Amniotic epithelial cell (primary cell): ENCODE measurements at places on chromosomes 11 and 22.
A peak's percentile ranks its signal among the peaks of the same experiment; 100 is the strongest.

GRCh38 chr11:118705111-118705741 lies 25.8 kb upstream of the TREH start:
- no peak for DNase-seq

DNA sequence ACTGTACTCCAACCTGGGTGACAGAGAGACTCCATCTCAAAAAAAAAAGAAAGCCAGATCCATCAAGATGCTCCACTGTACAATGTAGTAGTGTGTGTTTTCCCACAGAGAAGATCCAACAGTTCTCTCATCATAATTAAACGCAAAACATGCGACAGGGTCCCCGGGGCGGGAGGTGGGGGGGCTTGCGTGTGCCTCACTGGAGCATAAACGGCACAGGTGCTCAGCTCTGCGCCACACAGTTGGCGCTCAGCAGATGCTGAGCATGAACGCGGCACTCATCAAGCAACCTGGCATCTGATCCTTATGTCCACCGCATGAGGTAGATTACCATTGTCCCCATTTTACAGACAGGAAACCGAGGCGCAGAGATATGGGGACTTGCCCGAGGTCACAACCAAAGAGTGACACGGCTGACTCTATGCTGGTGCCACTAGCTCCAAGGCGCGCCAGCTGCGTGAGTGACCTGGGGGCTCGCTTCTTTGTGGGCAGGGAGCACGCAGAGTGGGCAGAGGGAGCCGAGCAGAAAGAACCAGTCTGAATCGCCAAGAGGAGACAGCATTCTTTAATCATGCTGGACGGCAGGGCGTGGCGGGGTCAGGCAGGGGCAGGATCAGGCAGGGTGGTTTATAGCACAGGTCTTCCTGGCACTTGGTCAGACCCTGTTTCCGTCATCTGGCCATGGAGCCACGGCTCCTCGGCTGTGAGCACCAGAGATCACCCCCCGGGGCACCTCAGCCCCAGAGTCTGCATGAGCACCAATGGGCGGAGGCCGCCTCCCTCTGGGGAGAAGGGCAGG lies 8.2 kb downstream of the C1QTNF6 start:
- no peak for DNase-seq

- DNase-seq: no peak
Measured at GRCh38 chr22:37420686-37421467, 6.4 kb downstream of the ELFN2 start.

DNA sequence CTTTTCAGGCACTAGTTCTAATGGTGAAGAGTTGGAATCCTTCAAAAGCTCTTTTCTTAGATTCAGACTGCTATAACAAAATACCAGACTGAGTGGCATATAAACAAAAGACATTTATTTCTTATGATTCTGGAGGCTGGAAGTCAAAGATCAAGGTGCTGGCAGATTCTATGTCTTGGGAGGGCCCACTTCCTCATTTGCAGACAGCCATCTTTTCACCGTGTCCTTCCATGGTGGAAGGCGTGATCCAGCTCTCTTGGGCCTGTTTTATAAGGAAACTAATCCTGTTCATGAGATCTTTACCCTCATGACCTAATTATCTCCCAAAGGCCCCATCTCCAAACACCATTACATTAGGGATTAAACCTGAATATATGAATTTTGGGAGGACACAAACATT lies 124.0 kb downstream of the NAV2 start:
- DNase-seq: no peak

DNA sequence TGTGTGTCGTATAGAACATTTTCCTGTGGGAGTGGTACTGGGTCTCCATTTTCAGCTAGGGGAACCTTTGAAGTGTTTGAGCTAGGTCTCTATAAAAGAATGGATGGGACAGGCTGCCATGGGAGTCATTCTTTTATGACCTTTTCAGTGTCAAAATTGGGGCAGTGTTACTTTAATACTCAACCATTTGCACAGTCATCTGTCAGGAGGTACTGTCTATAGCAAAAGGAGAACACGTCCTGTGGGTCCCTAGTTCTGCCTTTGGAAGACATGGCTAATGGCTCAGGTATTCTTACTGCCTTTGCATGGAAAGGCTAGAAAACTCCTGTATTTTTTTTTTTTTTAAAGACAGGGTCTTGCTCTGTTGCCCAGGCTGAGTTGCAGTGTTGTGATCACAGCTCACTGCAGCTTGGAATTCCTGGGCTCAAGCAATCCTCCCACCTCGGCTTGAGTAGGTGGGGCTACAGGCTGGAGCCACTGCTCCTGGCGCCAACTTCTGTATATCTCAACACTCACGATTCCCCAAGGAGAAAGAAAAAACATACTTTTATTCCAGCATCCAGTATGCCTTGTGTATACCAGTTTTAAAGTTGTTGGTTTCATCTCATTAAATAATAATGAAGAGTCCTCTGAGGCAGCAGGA lies 2.1 kb upstream of the ATF4 start:
- peak; percentile 41 for DNase-seq

DNA sequence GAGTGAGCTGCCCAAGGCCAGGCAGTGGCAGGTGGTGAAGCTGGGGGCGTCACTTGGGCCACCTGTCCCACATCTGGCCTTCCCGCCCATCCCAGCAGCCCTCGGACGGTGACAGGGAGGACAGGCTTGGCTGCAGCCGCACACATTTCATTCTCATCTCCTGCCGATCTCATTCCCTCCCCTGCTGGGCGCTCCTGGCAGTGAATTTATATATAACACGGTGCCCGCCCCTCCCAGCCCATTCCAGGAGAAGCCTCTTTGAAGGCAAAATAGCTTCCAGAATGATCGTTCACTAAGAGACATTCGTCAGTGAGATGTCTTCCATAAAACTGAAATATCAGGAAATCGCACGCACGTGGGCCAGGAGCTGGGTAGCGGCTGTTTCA lies 861.3 kb downstream of the TBC1D22A start:
- no peak for DNase-seq

- no peak for DNase-seq
Measured at GRCh38 chr22:46126853-46127385, 23.4 kb upstream of the PPARA start.

GRCh38 chr22:17764036-17764435 lies 10.2 kb downstream of the BID start:
- DNase-seq: no peak

DNA sequence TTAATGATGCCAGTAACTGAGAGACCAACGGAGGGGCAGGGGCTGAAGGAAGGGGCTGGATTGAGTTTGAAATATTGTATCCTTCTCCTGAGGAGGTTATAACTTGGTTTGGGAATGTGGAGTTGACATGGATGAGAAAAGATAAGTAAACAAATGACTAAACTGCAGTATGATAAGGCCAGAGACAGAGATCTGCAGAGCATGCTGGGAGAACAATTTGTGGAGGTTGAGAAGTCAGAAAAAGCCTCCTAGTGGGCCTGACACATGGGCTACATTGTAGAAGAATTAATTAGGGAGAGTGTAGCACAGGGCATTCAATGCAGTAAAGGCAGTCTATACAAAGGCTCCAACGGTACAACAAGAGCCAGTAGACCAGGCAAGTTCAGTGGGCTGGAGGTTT lies 55.9 kb downstream of the SPON1 start:
- DNase-seq: peak; percentile 9

GRCh38 chr11:30023074-30023473 lies 6.2 kb upstream of the KCNA4 start:
- DNase-seq: no peak

DNA sequence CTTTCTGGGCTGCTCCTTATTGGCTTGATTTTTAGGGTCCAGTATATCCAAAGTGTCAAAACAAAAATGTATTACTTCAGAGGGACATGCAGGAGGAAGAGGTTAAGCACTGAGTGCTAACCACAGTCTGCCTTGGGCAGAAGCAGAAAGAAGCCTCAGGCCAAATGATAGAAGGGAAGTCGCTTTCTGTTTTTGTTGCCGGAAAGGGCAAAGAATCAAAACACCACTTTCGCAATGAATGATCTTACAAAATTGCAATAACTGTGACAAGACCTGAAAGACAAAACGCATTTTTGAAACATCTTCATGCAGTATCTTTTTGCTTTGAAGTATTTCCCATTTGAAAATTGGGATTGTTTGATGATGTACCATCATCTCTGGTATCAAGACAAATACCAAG lies 70.1 kb upstream of the PICALM start:
- no peak for DNase-seq

- DNase-seq: no peak
Measured at GRCh38 chr11:131875611-131876010, 505.2 kb downstream of the NTM start.

- DNase-seq: no peak
Measured at GRCh38 chr22:50699756-50700386, 27.2 kb downstream of the SHANK3 start.

DNA sequence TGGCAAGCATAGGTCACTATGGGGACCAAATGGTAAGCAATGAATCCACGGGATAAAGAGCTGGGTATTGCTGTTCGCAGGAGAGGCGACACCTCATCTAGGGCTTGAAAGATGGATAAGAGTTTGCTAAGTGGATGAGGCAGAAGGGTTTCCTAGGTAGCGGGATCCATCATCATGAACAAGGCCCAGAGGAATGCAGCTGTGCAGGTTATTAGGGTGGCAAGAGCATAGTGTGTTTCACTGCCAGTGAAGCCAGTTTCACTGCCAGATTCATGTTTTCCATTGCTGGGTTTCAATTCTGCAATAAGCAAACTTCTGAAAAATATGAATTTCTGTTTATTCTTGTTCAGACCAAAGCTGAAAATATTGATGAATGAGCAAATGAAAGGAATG lies 27.2 kb downstream of the WEE1 start:
- no peak for DNase-seq

DNA sequence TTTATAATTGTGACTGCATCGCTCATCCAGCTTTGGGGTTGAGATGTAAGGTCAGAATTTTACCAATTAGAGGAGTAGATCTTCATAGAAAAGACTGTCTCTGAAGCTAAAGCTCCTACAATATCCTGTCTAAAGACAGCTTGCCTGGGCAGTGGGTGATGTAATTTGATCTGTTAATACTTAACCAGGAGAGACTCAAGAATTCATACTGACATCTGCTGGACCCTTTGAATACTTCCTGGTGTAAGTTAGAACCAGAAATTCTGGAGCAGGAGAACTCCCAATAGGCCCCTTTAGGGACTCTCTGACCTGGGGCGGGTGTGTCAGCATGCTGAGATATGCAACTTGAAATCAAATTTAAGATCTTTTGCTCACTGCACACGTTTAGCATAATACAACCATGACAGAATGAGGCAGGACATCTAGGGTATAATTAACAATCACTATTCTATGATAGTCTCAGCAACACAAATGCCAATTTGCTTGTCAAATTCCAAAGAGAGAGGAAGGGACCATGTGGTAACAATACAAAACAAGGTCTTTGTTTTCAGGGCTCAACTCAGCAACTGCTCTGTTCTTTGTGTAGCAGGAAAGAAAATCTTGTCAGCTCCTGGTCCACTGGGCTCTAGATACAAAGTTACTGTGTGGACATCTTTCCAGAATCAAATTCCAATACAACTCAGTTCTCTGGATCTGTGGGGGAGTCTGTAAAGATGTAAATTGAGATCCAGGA lies 143.9 kb downstream of the INSC start:
- DNase-seq: peak; percentile 11

DNA sequence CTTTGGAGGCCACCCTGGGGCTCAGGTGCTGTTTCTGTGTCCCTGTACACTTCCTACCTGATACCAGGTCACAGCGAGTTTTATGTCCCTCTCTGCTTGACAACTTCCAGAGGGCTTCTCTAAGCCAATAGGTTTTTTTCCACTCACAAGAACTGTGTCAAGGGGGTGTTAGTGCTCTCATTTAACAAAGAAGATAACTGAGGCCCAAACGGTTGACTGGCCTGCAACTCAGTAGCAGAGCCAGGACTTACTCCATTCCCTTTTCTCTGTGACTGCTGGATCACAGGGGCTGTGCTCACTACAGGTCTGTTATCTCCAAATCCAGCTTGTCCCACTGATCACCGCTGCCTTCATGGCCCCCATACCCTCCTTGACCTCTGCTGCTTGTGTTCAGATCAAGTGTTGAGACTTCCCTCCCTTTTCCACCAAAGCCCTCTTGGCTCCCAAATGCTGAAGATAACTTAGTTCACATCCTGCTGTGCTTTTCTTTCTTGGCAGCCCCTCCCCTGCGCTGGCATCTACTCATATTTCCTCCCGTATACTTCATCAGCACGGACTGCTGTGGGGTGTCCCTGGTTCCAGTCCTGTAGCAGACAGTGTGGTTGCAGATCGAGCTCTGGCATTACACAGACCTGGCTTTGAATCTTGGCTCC lies 41.3 kb downstream of the POU2F3 start:
- DNase-seq: no peak

GRCh38 chr11:26134481-26135355 lies 197.2 kb upstream of the ANO3 start:
- peak; percentile 9 for DNase-seq

GRCh38 chr11:10247011-10247410 lies 47.0 kb downstream of the SBF2 start:
- DNase-seq: no peak

GRCh38 chr11:66225066-66225465 lies 43.4 kb upstream of the RAB1B start:
- DNase-seq: no peak

GRCh38 chr11:35717043-35717442 lies 54.5 kb downstream of the TRIM44 start:
- DNase-seq: no peak

DNA sequence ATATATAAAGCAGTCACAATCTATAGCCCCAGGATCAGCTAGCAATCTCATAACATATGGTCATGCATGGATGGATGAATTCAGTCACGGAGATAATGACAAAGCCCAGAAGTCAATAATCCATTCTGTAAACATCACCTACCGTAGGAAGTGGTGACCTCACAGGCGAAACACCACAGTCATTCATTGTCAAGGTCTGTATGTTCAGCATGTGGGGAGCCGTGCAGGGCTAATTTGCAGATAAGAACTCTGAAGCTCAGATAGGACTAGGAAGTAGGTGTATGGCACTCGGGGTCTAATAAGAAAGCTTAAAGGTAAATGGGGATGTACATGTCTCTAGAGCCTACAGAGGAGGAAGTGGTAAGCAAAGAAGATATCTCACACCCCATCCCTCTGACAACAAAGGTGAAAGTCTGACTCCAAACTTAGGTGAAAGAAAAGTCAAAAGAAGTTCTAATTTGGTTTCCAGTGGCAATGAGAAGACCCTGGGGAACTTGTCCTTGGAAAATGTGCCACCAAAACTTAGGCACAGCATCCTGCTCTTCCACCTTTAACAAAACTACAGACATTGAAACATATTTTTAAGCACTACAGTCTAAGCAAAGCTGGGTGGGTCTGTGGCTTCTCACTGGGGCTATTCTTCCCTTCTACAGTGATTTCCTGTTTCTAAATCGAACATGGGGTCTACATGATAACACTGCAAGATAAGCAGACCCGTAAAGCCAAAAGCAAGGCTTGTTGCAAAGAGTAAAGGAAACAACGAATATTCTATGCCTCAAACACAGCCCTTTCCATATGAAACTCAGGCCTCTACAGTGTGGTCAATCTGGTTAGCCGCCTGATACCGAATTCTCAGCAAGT lies 5.2 kb downstream of the CRTAM start:
- DNase-seq: no peak

DNA sequence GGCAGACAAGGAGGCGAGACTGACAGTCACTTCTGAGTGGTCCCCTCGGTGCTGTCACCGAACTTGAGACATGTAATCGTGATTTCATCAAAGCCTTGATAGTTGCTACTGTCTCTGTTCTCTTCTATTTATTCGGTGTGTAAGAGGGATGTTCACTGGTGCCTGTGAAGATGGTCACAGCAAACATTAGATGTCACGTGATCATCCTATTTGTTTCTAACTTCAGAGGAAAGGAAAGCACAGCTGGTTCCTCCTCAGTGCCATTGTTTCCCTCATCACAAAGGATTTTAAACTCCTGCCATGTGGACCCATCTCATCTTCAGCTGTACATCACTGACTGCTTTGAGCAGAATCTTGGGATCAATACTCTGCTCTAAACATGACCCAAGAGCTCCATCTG lies 73.1 kb upstream of the CLMP start:
- no peak for DNase-seq

- DNase-seq: no peak
Measured at GRCh38 chr11:9020916-9021315, 17.1 kb upstream of the NRIP3 start.
